WTC11 (cell line): ENCODE measurements at places on chromosomes 13 and 19. TPM values are rescaled to one million over a fixed set of nuclear protein-coding genes. Genes with fewer than 3 reads are reported as not detected.

GRCh38 chr13:94246495-94246894, 233.0 kb downstream of the DCT start:
- H3K27me3 ChIP-seq, result no peaks in the 10 kb centered on the region
- H3K4me3 ChIP-seq, result no peak overlapping the region

- no peaks in the 10 kb centered on the region for H3K4me1 ChIP-seq
- H3K4me3 ChIP-seq, result no peak overlapping the region
- H3K27ac ChIP-seq, result no peak overlapping the region
- DNase-seq, result no peak
- 0 out of 2 replicates have a peak, but pooled peaks cover 5% of the 10 kb centered on the region for H3K36me3 ChIP-seq
Measured at GRCh38 chr13:43200307-43200706, 176.9 kb downstream of the DNAJC15 start.

- peaks cover 4% of the 10 kb centered on the region; the same call in 1 of the 2 replicates for H3K4me1 ChIP-seq
- H3K27me3 ChIP-seq, result peaks cover 2% of the 10 kb centered on the region; the same call in 1 of the 2 replicates
- no peaks in the 10 kb centered on the region for H3K36me3 ChIP-seq
- no peak overlapping the region for H3K4me3 ChIP-seq
Measured at GRCh38 chr13:114161028-114161556, 18.0 kb upstream of the CFAP97D2 start.

DNA sequence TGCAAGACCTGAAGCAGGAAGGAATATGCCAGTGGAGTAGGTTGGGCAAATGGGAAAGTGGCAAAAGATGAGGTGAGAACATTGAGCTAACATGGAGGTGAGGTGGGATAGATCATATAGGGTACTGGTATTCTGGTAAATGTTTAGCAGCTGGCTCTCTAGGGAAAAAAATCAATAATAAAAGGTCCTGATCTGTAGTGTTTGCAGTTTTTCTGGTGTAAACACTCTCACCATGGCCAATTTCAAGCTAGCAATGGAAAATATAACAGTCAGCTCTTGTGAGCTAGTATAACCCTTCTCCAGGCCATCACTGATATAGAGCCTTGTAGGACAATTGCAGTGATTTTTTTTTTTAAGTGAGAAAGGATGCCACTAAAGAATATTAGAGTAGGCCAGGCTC, 31.3 kb downstream of the RFC3 start:
- DNase-seq, result no peak
- H3K4me1 ChIP-seq, result no peaks in the 10 kb centered on the region
- peaks cover 9% of the 10 kb centered on the region; the same call in 1 of the 2 replicates for H3K36me3 ChIP-seq
- no peak overlapping the region for H3K4me3 ChIP-seq

DNA sequence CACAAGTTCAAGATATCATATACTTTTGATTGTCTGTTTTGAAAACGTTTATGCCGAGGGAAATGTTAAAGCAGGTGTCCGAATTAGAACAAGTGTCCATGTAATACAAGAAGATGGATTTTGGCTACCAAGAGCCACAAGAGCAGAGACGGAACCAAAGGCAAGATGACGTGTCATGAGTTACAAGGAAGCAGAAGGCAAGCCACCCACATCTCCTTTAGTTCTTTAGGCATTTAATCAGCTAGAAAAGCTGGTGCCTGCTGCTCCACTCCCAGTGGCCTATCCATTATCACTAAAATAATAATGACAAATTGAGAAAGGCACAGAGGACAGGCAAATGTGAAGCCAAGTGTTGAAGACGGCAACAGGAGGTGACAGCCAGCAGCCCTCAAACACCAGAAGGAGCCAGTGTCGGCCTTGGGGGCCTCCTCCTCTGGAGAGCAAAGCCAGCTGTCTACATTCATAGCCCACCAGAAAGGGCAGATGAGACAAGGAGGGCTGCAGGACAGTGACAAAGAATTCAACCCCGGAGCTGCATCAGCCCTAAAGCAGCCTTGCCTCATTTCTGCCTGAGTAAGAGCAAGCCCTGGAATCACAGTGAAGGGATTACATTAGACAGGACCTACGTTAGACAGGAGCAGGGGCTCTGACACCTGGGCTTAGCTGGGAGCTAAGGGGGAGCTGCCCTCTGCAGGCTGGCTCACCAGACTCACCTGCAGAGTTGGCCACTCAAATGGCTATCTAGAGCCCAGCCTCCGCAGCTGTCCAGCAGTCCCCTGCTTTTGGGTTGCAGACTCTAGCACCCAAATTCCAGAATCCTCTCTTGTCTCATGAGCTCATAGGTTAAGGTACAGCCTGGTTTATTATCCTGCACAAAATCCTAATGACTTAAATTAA, 569.9 kb downstream of the UQCRFS1 start:
- H3K36me3 ChIP-seq, result peaks cover 13% of the 10 kb centered on the region
- no peaks in the 10 kb centered on the region for H3K4me1 ChIP-seq

- H3K4me3 ChIP-seq, result no peak overlapping the region
- no peak overlapping the region for H3K27ac ChIP-seq
- no peaks in the 10 kb centered on the region; the same call in 1 of the 2 replicates for H3K4me1 ChIP-seq
Measured at GRCh38 chr19:7879836-7880235, 5.6 kb upstream of the PRR36 start.

- no peak overlapping the region for H3K27ac ChIP-seq
- no peak overlapping the region for H3K4me3 ChIP-seq
- no peaks in the 10 kb centered on the region for H3K36me3 ChIP-seq
- DNase-seq, result no peak
Measured at GRCh38 chr19:32012206-32012605, 333.2 kb upstream of the ZNF507 start.

- H3K4me3 ChIP-seq, result no peak overlapping the region
- DNase-seq, result no peak
- peaks cover 14% of the 10 kb centered on the region for H3K4me1 ChIP-seq
- H3K36me3 ChIP-seq, result peaks cover 5% of the 10 kb centered on the region
Measured at GRCh38 chr13:98761126-98761985, 8.9 kb upstream of the SLC15A1 start.

DNA sequence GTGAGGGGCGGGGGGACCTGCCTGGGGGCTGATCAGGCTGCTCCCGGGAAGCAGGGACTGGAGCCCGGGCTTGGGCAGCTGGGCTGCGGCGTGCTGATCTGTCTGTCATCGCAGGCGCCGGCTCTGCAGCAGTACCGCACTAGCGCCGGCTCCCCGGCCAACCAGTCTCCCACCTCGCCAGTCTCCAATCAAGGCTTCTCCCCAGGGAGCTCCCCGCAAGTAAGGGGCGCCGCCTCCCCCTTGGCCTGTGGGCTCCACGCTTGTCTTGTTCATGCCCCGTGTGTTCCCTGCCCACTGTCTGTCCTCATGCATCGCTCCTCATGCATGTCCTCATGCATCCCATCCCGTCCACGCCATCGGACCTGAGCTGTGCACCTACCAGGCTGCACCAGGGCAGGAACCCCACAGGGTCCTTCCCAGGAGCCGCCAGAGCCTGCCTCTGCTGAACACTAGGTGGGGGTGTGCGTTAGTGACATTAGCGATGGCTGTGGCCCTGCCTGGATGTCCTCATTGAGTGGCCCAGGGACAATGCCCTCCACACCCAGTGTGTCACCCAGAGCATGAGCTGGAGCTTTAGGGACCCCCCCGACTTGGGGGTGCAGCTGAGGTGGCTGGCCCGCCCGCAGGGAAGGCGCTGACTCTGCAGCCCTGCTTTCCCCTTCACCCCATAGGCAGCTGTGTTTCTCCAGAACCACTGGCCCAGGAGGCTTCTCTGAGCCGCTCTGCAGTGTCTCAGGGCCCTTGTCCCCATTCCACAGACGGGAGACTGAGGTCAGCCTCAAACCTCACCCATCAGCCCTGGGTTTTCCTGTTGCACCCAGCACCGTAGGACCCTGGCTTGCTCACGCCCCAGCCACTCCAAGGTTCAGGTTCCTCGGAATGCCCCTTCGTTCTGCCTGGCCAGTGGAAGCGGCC, 19.5 kb downstream of the COMP start:
- H3K4me1 ChIP-seq, result no peaks in the 10 kb centered on the region
- peaks cover 88% of the 10 kb centered on the region for H3K27me3 ChIP-seq
- no peaks in the 10 kb centered on the region for H3K36me3 ChIP-seq

- H3K4me1 ChIP-seq, result no peaks in the 10 kb centered on the region
- H3K4me3 ChIP-seq, result no peak overlapping the region
- no peaks in the 10 kb centered on the region for H3K27me3 ChIP-seq
- no peak for DNase-seq
- H3K36me3 ChIP-seq, result no peaks in the 10 kb centered on the region
Measured at GRCh38 chr19:32241932-32242710, 103.3 kb upstream of the ZNF507 start.

DNA sequence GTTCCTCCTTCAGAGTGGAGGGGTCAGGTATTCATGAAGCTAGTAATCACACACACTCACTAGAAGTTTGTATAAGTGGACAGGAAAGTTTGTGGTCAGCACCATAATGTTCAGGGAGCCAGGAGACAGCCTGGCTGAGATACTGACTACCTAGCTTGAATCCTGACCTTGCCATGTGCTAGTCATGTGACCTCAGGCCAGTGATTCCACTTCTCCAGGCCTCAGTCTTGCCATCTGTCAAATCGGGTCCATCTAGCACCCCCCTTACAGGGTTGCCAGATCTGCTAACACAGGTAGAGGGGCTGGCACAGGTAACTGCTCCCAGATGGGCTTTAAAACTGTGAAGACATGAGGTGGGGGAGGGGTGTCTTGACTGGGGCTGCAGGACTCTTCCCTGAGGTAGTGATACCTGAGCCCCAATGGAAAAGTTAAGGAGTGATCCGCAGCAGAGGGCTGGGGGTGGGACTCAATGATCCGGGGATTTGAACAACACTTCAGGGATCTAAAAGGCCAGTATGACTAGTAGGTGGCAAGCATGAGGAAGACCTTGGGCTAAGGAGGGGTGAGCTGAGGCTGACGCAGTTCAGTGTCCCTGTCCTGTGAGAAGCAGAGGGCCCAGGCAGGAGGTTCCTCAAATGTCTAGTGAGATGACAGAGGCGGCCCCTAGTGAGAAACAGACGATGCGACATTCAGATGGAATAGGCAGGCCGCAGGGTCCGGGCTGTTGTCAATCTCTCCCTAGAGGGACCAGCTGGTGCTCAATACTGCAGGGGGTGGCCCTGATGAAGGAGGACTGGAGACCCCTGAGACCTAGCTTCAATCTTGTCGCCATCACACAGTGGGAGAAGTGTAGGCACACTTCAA, 8.5 kb downstream of the ACTMAP start:
- H3K36me3 ChIP-seq, result peaks cover 17% of the 10 kb centered on the region
- no peaks in the 10 kb centered on the region for H3K27me3 ChIP-seq
- no peak for DNase-seq
- H3K4me1 ChIP-seq, result peaks cover 17% of the 10 kb centered on the region

DNA sequence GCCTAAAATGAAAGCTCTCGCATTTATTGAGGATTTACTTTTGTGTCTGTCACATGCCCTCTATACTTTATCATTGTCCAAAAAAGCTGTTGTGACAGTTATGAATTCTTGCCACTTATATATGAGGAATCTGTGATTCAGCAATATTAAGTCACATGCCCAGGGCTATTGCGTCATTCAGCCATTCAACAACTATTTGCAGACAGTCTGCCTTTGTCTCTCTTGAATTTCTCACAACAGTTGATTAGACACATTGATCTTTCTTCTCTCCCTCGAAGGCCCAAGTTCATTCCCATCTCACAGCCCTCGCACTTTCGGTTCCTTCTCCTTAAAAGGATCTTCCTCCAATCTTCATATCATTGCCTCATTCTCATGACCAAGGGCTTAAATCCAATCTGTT, 342.6 kb downstream of the MZT1 start:
- H3K27ac ChIP-seq, result no peak overlapping the region
- no peak for DNase-seq
- H3K27me3 ChIP-seq, result no peaks in the 10 kb centered on the region
- no peak overlapping the region for H3K4me3 ChIP-seq

GRCh38 chr19:51319649-51320279, 8.3 kb downstream of the IGLON5 start:
- peaks cover 15% of the 10 kb centered on the region for H3K4me1 ChIP-seq
- H3K4me3 ChIP-seq, result no peak overlapping the region
- H3K27me3 ChIP-seq, result peaks cover 12% of the 10 kb centered on the region
- DNase-seq, result no peak
- no peak overlapping the region for H3K27ac ChIP-seq

DNA sequence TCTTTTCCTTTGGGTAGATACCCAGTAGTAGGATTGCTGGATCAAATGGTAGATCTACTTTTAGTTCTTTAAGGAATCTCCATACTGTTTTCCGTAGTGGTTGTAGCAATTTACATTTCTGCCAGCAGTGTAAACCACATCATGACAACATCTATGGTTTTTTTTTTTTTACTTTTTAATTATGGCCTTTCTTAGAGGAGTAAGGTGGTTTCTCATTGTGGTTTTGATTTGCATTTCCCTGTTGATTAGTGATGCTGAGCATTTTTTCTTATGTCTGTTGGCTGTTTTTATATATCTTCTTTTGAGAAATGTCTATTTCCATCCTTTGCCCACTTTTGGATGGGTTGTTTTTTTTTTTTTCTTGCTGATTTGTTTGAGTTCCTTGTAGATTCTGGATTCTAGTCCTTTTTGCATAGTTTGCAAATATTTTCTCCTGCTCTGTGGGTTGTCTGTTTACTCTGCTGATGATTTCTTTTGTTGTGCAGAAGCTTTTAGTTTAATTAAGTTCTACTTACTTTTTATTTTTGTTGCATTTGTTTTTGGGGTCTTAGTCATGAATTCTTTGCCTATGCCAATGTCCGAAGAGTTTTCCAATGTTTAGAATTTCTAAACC, 38.8 kb downstream of the TDRD3 start:
- H3K27ac ChIP-seq, result no peak overlapping the region
- H3K4me1 ChIP-seq, result peaks cover 7% of the 10 kb centered on the region
- no peaks in the 10 kb centered on the region for H3K27me3 ChIP-seq
- H3K36me3 ChIP-seq, result peaks cover 13% of the 10 kb centered on the region

DNA sequence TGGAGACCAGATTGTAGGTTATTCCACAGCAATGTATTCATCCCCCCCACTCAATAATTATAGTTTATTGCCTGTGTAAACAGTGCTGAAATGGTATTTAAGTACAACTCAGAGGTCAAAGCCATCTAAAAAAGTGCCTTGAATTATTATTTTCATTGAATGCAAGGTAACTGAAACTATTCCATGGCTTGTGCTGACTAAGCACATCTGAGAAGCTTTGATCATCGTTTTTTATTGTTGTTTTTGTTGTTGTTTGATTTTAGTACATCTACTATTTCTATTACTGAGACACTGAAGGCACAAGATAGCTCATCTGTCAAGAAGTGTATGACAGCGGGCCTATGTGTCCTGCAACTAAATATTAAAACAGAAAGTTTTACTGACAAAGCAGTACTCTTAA, 308.0 kb downstream of the OXGR1 start:
- H3K4me1 ChIP-seq, result no peaks in the 10 kb centered on the region
- H3K4me3 ChIP-seq, result no peak overlapping the region
- no peak overlapping the region for H3K27ac ChIP-seq
- H3K27me3 ChIP-seq, result no peaks in the 10 kb centered on the region
- H3K36me3 ChIP-seq, result no peaks in the 10 kb centered on the region

- H3K4me3 ChIP-seq, result no peak overlapping the region
- H3K36me3 ChIP-seq, result no peaks in the 10 kb centered on the region
- no peak overlapping the region for H3K27ac ChIP-seq
Measured at GRCh38 chr19:28847468-28847867, 365.5 kb downstream of the UQCRFS1 start.

Gene ZNF845
- 16.0 to 18.5 TPM (median 16.3 TPM) in 3 replicates for total RNA-seq

Gene LRP3
- total RNA-seq, result 37.7 to 47.0 TPM (median 39.5 TPM) in 3 replicates

Gene CFAP97D2
- not detected in 3 replicates for total RNA-seq

Gene PLIN4
- 0.35 to 0.62 TPM (median 0.57 TPM) in 3 replicates for total RNA-seq

Gene CCDC169
- total RNA-seq, result 36.8 to 41.8 TPM (median 39.8 TPM) in 3 replicates

Gene ZNF20
- 5.0 to 9.1 TPM (median 7.8 TPM) in 3 replicates for total RNA-seq
